SK-N-MC (cell line): ENCODE measurements at places on chromosomes 13 and 19.

- no peak for DNase-seq
These were observed 12.8 kb upstream of the SCN1B start for GRCh38 chr19:35017507-35017906.

- DNase-seq, result no peak
These were observed 81.5 kb upstream of the SHISA2 start for GRCh38 chr13:26133286-26133685.

- DNase-seq, result no peak
These were observed at the start of gene ZNF626 for GRCh38 chr19:20661150-20661819. Gene ZNF626, minus strand, starts transcription at chr19:20661571. Its CDS starts 125 bp downstream, at chr19:20661446.

DNA sequence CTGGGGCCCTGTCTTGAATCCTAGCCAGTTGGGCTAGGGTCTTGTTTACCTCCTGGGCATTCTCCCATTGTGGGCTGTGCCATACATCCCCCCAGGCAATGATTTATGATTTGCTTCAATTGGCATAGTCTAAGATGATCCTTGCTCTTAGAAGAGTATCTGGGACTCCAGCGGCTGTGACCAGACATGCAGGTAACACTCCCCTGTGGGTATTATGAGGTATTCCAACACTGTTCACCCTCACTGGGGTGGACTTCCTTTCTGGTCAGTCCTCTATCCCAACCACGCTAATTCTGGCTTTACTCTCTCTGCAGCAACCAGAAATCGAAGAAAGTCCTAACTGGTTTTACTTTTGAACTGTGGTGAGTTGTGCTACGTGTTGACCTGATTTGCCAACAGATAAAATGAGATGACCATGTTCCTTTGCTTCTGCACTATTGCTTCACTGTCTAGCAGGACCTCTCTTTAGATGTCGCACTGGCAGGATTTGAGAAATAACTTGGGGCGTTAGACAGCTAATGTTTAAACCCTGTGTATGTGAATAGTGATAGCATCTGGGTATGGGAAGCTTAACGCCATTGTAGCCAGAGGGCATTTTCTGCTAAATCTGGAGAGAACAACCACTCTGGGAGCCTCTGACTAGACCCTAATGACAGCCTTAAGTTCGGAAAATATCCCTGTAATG is 6.7 kb upstream of the LRCH1 start:
- no peak for DNase-seq

DNA sequence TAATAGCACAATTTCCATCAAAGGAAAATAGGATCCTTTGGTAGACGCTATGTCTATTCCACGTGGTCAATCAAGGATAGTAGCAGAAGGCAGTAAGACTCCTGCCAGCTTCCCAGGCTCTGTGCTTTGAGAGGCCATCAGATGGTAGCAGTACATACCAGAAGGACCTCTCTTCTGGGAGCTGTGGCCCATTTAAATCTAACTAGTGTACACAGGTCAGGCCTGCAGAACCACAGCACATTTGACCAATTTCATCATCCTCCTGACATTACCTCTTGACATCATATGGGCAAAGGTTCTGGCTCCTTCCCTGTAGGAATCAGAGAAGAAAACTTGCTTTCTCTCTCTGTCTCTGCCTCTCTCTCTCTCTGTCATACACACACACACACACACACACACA is 229.6 kb upstream of the HTR2A start:
- DNase-seq, result no peak

GRCh38 chr19:42122691-42123607 is 9.3 kb downstream of the POU2F2 start:
- no peak for DNase-seq

DNA sequence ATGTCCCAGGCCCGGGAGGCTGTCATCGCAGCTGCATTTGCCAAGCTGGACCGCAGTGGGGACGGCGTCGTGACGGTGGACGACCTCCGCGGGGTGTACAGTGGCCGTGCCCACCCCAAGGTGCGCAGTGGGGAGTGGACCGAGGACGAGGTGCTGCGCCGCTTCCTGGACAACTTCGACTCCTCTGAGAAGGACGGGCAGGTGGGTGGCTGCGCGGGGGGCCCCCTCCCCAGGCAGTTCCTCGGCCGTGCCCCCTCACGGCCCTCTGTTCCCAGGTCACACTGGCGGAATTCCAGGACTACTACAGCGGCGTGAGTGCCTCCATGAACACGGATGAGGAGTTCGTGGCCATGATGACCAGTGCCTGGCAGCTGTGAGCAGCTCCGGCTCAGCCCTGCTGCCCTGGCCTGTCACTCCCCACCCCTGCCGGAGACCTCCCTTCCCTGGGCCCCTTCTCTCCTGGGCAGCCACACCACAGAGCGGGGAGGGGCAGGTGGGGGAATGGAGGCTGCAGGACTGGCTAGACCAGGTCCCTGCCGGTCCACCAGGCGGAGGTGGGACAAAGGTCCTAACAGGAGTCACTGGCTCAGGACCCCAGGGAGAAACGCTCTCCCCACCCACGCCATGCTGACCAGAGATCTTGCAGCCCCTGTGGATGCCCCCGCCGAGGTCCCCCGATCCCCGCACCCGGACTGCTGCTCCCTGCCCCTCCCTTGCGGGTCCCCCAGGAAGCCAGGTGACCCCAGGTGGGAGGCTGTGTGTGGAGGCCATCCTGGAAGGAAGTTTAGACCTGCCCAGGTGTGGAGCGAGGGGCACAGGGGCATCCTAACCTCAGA is 1.1 kb downstream of the CAPS start:
- no peak for DNase-seq

DNA sequence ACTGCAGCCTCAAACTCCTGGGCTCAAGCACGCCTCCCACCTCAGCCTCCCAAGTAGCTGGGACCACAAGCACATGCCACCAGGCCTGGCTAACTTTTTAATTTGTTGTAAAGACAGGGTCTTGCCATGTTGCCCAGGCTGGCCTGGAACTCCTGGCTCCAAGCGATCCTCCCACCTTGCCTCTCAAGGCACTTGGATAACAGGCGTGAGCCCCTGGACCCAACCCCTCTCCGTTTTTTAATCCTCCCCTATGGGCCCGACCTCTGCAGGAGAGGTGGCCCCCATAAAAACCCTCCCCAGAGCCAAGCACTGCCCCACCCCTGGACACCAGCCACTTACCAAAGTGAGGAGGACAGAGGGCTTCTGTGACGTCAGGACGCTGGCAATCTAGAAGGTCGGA is 28.6 kb downstream of the PEPD start:
- DNase-seq, result no peak

DNA sequence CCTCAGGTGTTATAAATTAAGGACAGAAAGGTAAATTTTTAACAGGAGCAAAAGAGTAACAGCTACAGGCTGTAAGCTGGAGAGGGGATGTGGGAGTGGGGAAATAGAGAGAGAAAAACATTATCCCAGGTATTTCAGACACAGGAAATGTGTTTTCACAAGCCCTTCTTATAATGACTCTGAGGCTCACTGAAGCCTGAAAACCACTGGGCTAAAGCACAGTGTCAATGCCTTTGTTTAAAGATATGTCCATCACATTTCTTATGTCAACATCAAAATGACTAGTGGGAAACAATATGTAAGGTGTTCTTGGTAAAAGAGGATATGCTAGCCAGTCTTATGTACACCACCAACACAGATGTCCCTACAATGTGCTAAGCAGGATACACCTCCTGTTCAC is 365.9 kb downstream of the FGF14 start:
- DNase-seq, result no peak

- DNase-seq, result no peak
These were observed 17.2 kb downstream of the FUT6 start for GRCh38 chr19:5822181-5822844.

- no peak for DNase-seq
These were observed 3.0 kb downstream of the TTYH1 start for GRCh38 chr19:54418030-54418929.

DNA sequence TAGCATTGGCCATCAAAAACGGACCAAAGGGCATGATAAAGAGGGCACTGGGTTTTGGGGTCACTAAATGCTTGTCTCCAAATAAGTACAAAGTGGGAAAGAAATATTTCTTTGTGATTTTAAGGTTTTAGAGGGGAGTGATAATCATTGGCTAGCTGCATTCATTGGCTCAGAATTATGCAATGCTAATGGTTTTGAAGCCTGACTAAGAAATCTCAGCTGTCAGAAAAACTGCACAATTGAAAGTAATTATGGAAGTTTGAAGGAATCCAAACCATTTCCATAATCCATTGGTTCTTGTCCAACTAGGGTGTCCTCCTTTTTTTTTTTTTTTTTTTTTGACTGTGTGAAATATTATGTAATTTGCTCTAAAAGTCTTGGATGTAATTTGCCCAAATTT is 88.2 kb upstream of the ARGLU1 start:
- no peak for DNase-seq

GRCh38 chr13:46526740-46527139 is 26.2 kb upstream of the LRCH1 start:
- no peak for DNase-seq

GRCh38 chr13:106753251-106753650 is 185.3 kb upstream of the ARGLU1 start:
- no peak for DNase-seq

DNA sequence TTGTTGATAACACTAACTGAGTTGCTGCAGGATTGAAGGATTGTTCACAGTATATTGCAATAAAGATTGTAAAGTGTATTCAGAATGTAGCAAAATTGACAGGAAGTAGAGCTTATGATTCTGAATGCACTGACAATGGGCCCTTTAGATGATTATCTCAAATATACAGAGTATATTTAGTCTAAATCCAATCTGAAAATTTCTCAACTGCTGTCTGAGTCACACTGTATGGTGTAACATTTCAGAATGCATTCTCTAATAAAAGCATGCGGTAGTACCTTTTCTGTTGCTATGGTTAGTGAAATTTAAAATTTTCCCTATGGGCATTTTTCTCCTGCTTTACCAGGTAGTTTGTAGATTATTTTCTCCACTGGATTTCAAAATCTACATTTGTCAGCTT is 365.2 kb downstream of the PCDH17 start:
- DNase-seq, result peak; percentile 56

DNA sequence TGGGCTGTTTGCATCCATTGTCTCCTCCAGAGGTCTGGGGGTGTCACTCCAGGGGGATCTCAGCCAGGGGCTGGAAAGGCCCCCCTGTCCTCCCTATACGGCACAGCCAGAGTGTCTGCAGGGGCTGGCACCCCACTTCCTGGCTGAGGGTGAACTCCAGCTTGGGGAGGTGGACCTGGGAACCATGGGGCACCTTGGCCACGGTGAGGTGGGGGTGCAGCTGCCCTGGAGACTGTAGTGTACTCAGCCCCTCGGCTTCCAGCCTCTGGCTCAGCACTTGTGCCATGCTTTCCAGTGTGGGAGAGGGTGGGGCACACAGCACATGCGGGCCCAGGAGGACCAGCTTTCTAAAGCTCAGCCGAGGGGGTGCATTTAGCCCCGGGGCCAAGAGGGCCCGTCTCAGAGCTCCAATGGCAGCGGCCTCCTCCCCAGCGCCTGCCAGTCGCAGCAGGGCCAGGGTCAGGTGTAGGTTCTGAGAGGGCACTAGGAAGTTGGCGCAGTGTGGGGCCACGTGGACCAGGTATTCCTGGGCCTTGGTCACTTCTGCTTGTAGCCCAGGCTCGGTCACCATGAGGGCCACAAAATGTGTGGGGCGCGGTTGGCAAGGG is 1.4 kb downstream of the LENG9 start:
- no peak for DNase-seq

DNA sequence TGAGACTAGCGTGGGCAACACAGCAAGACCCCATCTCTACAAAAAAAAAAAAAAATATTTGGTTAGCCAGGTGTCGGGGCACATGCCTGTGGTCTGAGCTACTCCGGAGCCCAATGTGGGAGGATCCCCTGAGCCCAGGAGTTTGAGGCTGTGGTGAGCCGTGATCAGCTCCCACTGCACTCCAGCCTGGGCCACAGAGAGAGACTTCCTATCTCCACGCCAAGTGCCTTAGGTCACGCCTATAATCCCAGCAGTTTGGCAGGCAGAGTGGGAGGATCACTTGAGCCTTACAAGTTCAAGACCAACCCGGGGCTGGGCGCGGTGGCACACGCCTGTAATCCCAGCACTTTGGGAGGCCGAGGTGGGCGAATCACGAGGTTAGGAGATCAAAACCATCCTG is 8.7 kb upstream of the ADAT3 start:
- DNase-seq, result no peak

- DNase-seq, result no peak
These were observed 590 bp upstream of the LGI4 start for GRCh38 chr19:35135389-35135909.

DNA sequence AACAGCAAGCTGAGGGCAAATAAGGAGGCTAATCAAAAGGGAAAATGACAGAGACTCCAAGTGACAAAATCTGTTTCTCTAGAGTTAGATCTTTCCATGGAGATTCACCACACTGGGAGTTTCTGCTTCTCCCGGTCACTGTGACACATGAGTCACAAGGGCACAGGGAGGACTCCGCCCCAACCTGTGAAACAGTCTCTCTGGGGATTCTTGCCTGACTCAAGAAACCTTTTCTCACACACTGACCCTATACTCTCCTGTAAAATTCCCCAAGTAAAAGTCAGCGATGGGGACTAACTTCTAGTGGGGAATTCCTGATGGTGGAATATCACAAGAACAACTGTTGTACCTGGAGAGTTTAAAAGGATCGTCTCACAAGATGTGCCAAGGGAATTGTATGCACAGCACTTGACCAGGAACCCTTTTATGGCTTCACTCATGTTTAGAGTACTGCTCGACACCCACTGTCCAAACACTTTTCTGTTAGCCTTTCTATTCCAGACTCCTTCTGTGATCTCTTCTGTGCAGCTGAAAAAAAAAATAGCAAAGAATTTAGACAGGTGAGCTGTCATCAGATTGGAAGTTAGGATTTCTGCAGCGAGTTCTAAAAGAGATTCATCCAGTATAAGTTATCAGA is 46.8 kb upstream of the URAD start:
- no peak for DNase-seq

- no peak for DNase-seq
These were observed 11.4 kb upstream of the PEPD start for GRCh38 chr19:33532859-33533460.

- DNase-seq, result no peak
These were observed 595 bp downstream of the XAB2 start for GRCh38 chr19:7628589-7629311.

DNA sequence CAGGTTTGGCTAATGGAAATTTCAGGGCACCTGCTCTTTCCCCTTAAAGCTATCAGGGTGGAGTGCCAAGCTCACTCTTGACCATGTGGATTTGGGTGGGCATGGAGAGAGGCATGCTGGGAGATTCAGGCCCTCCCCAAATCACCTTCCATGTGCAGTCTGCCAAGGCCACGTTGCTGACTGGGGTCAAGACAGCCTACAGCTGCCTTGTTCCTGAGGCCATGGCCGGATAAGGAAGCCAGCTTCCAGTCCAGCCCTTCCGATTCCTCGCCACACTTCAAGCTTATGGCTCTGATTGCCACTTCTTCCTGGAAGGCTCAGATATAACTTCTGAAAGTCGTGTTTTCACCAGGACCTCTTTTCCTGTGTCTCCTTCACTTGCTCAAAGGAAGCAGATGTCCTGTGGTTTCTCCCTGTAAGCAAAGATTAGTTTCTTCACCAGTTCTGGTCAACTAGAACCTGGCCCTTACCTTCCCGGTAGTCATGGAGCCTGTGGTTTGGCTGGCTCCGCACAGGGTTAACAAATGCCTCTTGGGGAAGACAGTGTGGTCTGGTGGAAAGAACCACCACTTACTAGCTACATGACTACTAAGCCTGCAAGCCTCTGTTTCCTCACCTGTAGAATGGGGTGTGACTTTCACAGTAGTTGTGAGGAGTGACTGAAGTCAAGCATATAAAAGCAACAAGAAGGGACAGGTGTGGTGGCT is 16.1 kb upstream of the TPT1 start:
- DNase-seq, result no peak

- DNase-seq, result no peak
These were observed 22.0 kb downstream of the ZNF780B start for GRCh38 chr19:40033989-40034560.
